ENCODE measurements at places on chromosomes 4 and X.
A peak's percentile ranks its signal among the peaks of the same experiment; 100 is the strongest.

DNA sequence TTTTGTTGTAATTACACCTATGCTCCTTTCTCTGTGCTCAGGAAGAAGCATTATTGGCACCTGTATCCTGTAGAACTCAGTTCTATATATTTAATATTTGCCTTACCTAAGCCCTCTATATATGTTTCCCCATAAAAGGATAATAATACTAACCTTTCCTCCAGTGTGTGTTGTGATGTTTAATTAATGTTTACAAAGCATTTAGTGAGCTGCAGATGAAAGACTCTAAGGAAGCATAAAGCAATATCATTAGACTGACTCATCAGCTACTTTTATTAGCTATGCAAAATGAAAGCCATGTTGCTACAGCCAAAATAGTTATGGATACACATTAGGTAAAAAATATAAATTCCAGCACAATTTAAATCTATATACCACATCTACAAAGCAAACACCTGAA lies 93.6 kb upstream of the PTPN13 start:
- DNase-seq = no peak

DNA sequence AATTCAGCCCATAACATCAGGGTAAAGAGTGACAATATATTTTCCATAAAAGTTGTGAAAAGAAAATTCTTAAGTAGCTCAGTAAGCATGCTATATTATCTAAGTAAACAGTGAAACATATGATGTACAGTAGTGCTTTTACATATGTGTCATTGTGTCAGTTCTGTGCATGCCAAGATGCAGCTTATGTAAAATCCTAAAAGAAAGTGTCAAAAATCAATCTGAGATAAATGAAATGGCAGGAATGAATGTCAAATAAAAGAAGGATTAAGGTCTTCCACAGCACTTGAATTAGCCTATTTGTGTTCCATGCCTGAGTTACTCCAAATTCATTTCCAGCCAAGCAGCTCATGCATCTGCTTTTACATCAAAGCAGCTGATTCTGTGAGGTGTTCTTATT lies 452.7 kb upstream of the HS3ST1 start:
- DNase-seq = no peak

- DNase-seq = no peak
Observed at GRCh38 chr4:23135792-23136645, 443.3 kb downstream of the GBA3 start.

GRCh38 chr4:43835869-43836268 lies 612.7 kb downstream of the KCTD8 start:
- no peak for DNase-seq

GRCh38 chr4:83947125-83947829 lies 411.4 kb downstream of the GPAT3 start:
- no peak for DNase-seq

DNA sequence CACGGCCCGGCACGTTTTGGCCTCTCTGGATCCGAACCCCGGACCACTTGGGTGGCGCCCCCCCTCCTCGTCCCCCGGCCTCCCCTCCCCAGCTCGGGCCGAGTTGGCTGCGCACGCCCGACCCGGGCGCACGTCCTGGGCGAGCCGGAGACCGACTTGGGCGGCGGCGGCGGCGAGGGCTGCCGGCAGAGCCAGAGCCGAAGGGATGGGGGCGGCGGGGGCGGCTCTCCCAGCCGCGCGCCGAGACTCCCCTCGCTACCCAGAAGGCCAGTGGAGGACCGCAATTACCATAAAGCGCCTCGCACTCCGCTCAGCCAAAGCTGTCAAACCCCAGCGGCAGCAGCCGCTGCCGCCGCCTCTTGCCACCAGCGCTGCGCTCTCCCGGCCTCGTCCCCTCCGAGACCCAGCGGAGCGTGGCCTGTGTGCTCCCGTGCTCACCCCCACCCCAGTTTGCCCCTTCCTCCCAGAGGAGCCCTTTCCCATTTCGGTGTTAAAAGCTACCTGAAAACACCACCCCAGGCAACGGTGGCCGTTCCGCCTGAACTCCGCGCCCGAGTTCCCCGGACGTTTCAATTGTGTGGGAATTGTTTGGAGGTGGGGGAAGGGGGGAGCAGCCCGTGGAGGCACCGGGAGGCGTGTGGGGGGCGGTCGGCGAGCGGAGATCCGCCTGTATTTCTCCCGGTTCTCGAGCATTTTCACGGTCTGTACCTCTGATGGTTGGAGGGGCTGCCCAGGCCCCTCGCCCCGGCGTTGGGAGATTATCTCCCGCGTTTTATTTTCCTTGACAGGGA lies 701 bp upstream of the BCOR start:
- DNase-seq = peak; percentile 45
